Mammary epithelial cell (primary cell): ENCODE measurements at places on chromosomes 7 and 10. TPM values are rescaled to one million over a fixed set of nuclear protein-coding genes. Genes with fewer than 3 reads are reported as not detected.
A peak's percentile ranks its signal among the peaks of the same experiment; 100 is the strongest.

CFAP69 gene
- polyA plus RNA-seq, result 0.48 TPM

DNA sequence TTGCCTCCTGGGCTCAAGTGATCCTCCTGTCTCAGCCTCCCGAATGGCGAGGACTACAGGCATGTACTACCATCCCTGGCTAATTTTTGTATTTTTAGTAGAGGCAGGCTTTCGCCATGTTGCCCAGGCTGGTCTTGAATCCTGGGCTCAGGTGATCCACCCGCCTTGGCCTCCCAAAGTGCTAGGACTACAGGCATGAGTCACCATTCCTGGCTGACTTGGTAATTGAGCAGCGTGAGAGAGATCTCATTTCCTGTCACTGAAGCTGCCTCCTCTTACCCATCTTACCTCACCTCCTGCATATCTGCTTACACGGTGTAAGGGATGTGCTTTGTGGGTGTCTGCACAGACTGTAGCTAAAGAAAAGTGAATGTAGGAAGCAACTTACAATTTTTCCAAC, 9.7 kb downstream of the IFIT3 start:
- DNase-seq, result peak; percentile 78

CRYGN gene
- polyA plus RNA-seq, result not detected

DKK1 gene
- 325 TPM for polyA plus RNA-seq

- no peak for DNase-seq
These were observed 397.8 kb upstream of the NRP1 start for GRCh38 chr10:33732161-33732680.

- no peak for DNase-seq
These were observed 50.4 kb upstream of the MSMB start for GRCh38 chr10:46096446-46096845.

GRCh38 chr7:151085329-151085690, 965 bp upstream of the AGAP3 start:
- DNase-seq, result no peak

PIK3CG gene
- polyA plus RNA-seq, result not detected

DNA sequence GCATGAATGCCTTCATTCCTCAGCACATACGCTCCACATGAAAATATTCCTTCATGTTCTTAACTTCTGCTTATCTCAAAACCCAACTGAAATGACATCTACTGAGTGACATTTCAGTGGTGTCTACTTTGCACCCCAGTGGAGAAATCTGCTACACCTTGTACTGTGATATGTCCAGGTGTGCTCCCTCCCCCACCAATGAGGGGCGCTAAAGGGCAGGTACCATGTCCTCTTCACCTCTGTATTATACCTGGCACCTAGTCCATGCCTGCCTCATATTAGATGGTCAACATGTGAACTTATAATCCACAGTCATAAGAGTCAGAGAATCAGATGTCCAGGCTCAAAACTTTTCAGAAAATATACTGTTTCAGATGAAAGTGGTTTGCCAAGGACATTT, 2.1 kb downstream of the PAXIP1 start:
- DNase-seq, result no peak

GRCh38 chr10:71771204-71771603, 2.1 kb downstream of the VSIR start:
- DNase-seq, result no peak

WEE2 gene
- not detected for polyA plus RNA-seq

DNA sequence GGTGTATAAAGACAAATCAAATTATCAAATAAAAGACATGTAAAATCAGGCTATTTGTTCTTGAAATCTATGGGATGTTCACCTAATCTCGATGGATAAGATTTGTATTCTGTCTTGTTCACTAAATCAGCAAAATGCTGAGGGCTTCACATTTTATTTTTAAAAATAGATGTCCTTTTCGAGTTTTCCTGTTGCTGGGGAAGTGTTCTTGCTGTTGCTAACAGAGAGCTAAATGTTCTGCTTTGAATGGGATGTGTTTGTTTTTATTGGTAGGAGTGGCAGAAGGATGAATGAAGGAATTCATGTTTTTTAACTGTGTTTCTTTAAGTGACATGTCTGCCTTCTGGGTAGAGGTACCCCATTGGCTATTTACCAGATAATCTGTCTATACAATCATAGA, 7.3 kb upstream of the SNX13 start:
- DNase-seq, result no peak

EPDR1 gene
- polyA plus RNA-seq, result 3.5 TPM

DNA sequence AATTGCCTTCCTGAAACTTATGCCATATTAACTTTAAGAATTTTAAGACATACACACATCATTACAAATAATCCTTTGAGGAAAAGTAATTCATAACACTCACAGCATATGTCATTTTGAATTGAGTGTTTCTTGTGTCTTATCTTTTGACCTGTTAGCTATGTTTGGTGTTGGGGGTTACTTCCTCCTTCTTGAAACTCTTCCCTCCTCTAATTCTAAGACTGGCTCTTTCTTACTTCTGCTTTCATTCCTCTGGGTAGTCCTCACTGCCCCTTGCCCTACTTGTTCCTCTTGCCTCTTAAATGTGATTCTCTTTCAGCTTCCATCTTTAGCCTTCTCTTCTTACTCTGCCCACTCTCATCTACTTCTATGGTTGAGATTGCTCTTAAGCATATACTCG, 28.3 kb upstream of the PIP4K2A start:
- DNase-seq, result no peak

DNA sequence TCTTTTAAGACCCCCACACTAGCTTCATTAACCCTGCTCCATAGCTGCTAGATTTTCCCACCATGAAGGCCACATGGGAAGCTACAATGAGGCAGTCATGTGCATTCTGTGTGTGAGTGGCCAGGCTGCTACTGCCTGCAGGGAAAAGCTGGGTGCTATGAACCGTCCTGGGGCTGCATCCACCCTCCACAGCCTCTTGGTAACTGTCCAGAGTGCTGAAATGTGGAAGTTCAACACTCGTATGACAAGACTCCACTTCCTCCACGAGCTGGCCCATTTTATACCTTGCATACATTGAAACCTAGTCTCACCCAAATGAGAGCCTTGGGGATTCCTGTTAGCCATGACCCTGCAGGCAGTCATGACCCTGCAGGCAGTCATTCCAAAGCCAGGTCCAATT, 59.4 kb downstream of the CUZD1 start:
- peak; percentile 30 for DNase-seq

ANLN gene
- polyA plus RNA-seq, result 103 TPM

OR9A2 gene
- polyA plus RNA-seq, result not detected

DNA sequence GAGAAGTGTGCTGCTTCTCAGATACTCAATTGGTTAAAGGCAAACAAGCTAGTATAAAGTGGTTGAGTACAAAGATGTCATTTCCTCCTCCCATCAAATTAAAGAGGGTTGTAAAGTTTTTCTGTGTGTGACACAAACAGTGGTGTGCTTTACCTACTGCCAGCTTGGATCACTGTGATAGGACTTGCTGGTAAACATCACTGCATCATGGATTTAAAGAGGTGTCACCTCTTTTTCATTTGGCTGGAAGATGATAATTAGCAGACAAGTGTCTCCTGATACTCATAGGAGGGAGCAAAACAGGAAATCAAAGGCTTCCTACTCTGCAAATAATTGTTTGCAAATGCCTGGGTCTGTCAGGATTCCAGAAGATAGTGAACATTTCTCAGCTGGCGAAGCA, 200.5 kb downstream of the MDFIC start:
- DNase-seq, result no peak

DNA sequence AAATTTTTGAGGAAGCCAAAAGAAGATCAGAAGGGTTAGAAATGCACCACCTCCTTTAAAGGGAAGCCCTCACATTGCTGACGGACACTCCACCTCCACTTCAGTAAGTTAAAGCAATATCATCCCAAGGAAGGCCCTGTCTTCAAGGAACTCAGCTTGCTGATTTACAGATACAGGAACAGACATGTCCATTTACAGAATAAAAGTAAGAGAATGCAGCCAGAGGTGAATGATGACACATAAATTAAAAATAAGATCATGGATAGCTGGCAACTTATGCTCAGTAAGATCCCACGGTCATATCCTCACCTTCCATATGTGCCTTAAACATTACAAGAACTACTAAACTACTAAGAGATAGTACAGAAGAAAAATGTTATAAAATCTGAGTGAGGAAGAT, 20.4 kb downstream of the GRB10 start:
- DNase-seq, result peak; percentile 31

DNA sequence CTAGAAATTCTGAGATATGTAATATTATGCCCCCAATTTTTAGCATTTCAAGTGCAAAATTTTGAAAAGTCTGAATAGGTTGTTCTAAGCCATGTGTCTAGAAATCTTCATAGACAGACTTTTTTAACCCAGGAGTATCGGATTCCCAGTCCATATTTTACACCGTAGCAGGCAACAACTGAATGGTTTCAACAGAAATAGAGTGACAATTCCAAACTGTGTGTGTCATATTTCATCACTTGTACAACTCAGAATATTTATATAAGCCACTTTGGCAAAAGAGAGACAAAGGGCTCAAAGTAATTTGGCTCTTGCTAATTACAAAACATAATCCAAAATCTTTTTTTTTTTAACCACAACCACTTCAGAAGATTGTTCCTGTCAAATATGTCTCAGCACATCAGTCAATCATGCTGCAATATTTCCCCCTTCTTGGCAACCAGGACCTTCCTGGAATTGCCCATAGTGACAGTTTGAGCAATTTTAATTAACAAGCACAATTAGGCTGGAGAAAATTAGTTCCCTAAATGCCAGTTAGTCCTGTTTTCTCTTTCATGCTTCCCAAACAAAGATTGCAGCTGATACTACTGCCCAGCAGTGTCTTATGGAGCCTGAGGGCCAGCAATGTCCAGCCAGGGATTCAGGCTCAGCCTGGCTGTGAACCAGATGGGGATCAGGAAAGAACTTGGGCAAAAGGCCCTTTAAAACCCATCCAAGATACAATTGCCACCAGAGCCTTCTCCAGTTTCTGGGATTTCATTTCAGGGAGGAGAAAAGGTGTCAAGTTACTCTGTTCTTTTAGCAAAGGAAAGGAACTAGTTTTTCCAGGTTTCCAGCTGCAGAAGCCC, 533.3 kb upstream of the GHITM start:
- DNase-seq, result no peak

GFRA1 gene
- polyA plus RNA-seq, result 0.02 TPM

DNA sequence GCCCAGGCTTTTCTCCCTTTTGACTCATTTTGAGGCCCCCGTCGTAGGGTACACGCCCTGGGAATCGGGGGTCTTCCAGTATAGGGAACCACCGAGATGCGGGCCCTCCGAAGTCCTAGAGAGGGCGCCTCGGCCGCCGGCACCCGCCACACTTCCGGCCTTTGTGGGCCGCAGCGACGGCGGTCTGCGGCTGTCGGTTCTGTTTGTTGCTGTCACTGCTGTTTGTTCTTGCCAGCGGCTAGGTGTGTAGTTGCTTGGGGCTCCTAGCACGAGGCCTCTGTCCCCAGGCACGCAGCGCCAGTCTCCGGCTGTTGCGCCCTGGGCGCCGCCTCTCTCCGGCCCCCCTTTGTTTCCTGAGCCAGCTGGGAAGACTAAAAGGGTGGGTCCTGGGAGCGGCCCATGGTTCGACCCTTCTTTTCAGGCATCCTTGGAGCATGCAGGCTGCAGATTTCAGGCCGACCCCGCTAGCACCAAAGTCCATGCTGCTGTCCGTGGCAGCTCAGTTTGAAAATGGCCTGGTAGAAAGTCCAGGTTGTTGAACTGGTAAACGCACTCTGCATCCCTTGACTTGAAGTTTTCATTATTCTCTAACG, 17.8 kb upstream of the ZKSCAN1 start:
- no peak for DNase-seq

- no peak for DNase-seq
These were observed 202.4 kb upstream of the HABP2 start for GRCh38 chr10:113350311-113351040.

PHYH gene
- 15.3 TPM for polyA plus RNA-seq

DNA sequence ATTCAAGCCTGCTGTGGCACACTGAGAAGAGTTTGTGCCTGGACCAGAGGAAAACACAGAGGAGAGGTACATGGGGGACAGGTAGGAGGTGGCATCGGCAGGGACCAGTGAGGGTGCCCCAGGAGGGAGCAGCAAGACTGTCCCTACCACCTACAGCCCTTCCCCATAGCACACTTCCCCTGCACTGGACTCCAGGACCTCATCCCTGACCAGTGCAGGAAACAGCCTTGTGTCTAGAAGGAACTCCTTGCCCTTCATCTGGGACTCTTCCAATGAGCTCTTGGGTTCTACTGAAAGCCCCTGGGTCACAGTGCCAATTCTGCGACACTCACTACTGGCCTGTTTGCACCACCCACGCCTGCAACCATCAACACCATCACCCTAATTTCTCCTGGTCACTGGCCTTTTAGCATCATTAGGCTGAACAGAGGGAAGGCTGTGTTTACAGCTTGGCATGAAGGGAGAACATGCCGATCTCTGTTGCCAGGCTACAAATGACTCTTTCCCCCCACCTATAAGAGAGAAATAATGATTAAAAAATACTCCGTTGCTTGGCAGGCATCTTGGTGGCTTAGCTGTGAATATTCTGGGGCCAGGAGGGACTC, 371.9 kb upstream of the ZMIZ1 start:
- DNase-seq, result no peak

DNA sequence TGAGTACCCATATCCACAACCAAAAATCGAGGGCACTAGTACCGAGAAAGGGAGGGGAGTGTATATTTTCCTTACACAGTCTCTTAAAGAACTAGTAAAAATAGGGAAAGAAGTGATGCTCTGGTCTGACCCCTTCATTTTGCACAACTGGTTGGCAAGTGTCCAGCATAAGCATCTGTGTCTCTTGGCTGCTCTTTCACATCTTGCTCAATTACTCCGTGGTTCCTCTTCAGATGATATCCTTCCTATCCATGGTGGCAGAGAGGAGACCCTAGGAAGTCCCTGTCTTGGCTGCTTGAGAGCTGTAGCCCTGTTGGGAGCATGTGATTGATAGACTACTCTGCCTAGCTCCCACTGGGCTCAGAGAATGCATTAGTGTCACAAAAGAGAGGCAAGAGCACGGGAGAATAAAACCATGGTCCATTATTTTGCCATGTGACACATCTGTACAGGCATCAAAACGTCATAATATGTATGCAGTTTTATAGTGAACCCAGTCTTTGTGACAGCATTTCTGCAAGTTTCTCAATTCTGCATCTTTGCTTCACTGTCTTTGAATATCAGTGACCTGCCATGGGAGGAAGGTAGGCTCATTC, 111.8 kb upstream of the ANKRD1 start:
- no peak for DNase-seq

GRCh38 chr7:2771274-2771731, 72.8 kb downstream of the GNA12 start:
- DNase-seq, result no peak

VSTM2A gene
- polyA plus RNA-seq, result not detected

DNA sequence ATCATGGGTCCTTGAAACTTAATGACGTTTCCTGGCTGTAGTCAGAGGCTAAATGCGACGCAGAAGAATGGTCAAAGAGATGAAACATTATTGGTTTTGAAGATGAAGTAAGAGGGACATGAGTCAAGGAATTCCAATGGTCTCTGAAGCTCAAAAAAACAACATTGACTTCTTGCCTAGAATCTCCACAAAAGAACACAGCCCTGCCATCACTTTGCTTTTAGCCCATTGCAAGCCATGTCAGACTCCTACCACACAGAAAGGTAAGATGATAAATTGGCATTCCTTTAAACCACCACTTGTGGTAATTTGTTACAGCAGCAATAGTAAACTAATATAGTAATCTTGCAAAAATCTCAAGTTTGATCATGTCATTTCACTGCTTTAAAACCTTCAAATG, 109.4 kb downstream of the TMEM26 start:
- DNase-seq, result no peak
